ENCODE measurements at places on chromosomes 16 and 17.

GRCh38 chr16:53224951-53225533 lies 170.3 kb downstream of the CHD9 start:
- no peak for DNase-seq

DNA sequence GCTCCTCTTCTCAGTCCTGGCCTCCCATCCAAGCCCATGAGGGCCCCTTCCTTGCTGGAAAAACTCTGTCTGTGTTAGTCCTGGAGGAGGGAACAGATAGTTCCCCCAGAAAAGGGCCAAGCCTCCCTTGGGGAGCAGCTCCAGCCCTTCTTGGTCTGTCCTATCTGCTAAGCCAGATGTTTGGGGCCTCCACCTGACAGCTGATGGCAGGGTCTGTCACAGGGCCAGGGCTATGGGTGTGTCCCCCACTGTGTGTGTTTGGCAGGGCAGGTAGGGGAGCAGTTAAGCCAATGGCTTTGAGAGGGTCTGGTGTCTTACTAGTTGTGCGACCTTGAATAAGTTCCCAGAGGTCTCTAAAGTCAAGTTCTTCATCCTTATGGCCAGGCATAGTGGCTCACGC lies 13.6 kb upstream of the SLC4A1 start:
- DNase-seq, result no peak

- peak; percentile 75 for DNase-seq
Measured at GRCh38 chr17:67993153-67993997, 2.9 kb downstream of the C17orf58 start.

GRCh38 chr16:68385371-68385770 lies 62.9 kb downstream of the SMPD3 start:
- no peak for DNase-seq

DNA sequence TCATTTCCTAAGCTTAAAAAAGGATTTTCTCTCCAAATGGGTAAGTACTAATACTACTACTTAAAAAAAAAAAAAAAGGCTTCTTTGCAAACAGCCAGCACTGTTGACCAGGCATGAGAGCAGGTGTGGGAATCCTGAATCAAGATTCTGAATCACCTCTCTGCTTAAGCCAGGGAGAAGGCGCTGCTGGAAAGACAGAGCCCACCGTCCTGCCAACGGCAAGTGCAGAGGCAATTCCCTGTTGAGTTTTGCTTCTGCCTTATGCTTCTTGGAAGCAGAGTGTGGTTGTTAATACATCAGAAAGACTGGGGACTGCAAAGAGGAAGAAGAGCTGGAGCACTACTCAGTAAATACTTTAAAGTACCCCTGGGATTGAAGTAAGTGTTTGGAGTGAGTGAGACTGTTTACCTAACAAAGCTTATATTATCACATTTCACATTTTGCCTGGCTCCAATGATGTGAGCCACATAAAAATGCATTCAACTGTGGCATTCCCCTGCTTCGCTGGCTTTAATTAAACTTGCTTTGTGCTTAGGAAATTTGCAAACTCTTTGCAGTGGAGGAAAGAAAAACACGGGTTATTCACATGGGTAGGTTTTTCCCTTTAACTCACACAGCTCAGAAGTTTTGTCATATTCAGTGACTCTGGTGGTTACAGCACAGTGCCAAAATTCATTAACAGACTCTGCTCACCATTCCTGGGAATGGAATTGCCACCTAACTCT lies 86.0 kb upstream of the KIF2B start:
- no peak for DNase-seq

DNA sequence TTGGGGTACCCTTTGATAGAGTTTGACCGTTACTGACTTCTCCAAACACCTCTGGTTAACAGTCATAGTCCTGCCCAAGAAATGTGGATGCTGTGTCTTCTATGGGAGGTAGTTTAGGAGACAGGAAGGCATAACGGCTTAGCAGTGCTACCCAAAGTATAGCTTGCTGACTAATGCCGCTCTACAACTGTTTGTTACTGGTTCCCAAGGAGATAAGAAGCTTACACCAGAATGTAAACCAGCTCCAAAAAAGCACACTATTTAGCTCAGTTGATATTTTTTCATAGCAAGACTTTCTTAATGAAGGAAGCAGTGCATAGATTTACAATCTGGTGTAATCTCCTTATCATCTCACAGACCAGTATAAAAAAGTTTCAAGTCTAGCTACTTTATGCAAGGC lies 95.7 kb downstream of the HS3ST3B1 start:
- DNase-seq, result peak; percentile 26

Measured in cardiac fibroblast (primary cell).